Stimulated activated CD8-positive, alpha-beta memory T cell treated with anti-CD3 and anti-CD28 coated beads, Interleukin-4, amount 100 ng/mL, for 24 hours (primary cell): ENCODE measurements at places on chromosomes 7 and 10.

DNA sequence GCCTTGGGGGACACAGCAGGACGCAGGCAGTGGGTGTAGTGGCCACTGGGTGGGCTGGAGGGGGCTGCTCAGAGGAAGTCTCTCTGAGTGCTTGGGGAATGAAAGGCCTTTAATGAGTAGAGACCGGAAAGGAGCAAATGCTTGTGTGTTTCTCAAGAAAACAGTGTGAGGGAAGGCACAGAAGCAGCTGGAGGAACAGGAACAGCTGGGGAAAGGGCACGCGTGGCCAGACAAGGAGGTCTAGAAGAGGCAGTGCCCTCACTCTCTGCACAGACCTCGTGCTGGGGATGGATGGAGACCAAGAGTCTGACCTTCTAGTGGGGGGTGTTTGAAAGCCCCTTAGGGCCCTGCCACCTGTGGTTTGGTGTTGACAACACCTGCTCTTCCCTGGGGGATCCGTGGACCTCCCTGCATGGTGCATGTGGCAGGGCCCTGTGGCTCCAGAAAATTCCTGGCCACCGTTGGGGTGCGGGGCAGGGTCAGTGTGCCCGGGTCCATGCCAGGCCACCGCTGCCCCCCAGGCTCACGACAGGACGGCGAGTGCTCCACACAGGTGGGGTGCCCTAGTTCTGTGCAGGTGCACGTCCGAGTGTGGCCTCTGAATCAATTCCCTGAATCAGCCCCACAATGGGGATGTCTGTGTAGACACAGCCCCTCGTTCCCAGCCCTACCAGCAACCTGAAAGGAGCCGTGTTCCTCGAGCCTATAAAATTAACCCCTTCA, 25.9 kb upstream of the FAM20C start:
- DNase-seq, result no peak

DNA sequence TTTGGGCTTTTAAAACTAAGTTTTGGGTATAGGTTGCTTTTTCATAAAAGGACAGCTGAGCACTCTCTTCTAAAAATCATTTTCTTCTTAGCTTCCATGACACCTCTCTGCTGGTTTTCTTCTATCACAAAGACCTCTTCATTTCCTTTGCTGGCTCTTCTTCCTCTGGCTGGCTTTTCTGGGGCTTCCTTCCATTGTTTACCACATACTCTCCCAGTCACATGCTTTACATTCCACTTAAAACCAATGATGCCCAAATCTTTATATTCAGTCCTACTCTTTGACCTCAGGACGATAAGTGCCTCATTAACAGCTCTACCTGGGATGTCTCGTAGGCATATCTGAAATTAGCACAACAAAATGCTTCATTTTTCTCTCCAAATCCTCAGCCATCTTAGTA, 26.8 kb downstream of the FAM133B start:
- no peak for DNase-seq

DNA sequence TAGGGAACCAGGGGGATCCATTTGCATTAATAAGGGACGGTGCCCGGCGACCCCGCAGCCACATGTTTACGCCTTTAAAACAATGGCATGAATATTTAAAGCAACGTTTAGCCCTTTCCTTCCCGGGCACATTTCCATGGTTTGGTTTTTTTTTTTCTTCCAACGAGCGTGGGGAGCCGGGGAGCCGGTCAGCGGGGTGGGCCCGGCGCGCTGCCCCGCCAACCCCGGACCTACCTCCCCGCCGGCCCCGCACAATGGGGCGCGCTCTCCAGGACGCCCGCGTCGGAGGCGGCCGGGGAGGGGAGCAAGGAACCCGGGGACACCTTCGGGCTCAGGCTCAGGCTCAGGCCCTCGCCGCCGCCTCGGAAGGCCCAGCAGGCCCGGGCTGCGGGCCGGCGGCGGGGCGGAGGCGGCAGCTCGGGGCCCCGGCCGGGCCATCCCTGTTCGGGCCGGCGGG, 1.0 kb downstream of the SEPHS1 start:
- no peak for DNase-seq

DNA sequence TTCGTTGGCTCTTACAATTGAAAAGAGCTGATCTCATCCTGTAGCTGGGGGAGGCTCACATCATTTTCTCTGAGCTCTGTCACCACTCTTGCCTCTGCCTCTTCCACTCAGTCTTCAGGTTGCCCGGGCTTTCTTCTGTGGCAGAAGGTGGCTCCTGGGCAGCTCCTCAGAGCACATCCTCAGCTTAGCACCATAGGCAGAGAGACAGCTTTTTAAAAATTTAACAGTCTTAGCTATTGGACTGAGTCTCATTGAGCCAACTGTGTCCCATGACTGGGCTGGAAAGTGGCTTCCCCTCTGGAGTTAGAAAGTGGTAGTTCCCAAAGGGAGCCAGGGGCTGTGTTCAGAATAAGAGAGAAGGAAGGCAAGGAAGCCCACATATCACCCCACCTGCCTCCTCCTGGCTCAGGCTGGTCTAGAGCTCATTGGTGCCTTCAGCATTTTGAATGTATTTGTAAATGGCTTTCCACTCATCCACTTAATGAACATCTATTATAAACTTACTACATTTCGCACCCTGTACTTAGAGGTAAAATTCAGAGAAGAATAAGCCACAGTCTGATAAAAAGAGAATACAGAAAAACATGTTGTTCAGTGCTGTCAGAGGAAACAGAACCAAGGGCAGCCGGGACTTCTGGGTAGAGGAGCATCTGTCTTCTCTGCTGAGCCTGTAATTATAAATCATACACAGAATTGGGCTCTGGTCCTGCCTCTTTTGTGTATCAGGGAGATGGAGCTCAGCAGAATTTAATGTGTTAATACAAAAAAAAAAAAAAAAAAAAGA, 119.3 kb downstream of the WDFY4 start:
- DNase-seq, result no peak

DNA sequence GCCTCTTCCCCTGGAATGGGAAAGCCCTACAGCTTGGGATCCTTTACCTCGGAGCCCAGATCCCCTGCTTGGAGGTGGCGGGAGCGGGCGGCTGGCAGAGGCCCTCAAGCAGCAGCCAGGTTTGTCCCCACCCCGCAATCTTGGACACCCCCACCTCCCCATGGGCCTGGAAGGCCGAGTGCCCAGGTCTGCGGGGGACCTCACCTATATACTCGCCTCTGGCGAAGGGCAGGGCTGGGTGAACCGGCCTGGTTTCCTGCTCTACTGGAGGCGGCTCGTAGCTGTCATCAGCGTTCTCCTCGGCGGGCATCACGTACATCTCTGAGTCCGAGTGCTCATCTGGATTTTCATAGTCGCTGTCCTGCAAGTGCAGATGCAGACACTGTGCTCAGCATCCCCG, 44.2 kb downstream of the BLNK start:
- DNase-seq, result no peak

DNA sequence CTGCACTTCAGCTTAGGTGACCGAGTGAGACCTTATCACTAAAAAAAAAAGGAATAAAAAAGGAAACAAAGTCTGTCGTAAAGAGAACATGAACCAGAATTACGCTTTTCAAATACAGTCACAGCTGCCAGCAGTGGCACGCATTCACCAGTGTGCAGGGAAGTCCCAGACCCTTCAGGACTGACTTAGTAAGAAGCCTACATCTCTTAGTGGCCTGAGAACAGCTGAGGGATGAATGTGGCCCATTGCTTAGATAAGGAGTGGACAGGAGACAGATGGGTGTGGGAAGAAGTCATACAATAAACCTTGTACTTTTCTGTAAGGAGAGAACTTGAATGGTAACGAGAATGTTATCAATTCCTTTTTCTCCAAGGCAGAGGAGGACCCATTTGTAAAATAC, 178.5 kb downstream of the JCAD start:
- DNase-seq, result no peak

DNA sequence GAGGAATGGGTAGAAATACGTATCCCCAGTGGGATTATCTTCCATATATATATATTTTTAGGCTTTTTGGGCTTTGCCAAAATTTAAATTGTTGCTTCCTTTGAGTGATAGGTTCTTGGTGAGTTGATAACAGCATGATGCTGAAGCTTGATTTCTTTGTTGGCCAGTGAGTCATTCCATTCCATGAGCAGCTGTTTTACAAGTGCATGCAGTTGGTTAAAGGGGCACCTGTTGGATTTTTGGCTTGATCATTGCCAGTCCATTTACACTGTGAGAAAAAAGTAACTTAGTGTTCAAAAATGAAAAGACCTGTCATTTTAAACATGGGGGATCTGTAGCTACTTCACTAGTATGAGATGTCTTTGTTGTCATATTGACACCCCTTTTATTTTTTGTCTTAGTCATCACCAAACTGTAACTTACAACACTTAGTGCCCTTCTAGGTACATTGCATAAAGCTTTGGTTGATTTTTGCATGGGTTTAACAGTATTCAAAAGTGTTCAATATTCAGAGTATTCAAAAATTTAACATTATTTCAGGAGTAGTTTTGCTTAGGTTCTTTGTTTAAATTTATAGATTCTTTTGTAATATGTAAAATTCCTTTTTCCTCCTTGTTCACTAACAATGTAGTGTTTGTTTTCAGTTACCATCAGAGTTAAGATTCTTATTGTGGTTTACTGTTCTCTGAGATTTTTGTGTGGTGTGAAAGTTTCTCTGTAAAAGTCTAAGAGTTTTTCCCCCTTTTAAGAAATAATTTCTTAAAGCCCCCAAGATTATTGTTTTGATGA, 8.8 kb downstream of the AKAP9 start:
- no peak for DNase-seq

GRCh38 chr10:58919927-58920654, 256.4 kb upstream of the PHYHIPL start:
- DNase-seq, result no peak

DNA sequence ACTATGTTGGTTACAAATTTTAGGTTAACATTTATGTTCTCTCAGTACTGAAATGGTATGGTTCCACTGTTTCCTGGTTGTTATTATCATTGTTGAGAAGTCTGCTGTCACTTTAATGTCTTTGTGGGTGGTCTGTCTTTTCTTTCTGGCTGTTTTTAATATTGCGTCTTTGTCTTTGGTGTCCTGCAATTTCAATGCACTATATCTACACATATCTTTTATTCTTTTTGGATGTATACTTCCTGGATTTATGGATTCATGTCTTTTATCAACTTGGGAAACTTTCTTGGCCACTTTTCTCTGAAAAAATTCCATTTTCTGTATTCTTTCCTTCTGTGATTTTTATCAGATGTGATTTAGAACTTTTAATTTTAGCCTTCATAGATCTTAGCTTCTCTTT, 250.2 kb downstream of the BUB3 start:
- DNase-seq, result no peak

DNA sequence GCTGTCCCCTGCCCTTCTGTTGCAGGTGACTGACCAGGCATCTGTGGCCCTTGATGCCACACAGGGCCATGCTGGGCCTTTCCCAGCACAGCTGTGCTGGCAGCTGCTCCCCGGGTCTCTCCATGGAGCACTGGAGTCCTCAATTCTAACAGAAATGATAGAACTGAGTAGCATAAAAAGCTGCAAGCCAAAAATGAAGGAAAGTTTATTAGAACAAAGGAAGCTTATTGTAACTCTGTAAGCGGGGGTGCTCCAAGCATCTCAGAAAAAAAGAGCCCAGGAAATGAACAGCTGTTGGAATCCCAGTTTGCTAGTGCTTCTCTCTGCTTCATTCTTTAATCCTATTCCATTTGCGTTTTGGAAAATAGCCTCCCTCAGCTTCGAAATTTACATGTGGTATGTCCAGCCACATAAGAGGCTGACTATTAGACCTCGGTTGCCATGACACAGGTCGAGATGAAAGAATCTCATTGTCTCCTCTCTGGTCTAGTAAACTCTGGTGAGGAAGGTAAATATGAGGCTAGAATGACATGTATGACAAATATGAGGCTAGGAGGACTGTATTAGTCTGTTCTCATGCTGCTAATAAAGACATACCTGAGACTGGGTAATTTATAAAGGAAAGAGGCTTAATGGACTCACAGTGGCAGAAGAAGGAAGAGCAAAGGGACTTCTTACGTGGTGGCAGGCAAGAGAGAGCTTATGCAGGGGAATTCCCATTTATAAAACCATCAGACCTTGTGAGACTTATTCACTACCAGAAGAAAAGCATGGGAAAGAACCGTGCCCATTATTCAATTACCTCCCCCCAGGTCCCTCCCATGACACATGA, 23.7 kb downstream of the EPDR1 start:
- no peak for DNase-seq

DNA sequence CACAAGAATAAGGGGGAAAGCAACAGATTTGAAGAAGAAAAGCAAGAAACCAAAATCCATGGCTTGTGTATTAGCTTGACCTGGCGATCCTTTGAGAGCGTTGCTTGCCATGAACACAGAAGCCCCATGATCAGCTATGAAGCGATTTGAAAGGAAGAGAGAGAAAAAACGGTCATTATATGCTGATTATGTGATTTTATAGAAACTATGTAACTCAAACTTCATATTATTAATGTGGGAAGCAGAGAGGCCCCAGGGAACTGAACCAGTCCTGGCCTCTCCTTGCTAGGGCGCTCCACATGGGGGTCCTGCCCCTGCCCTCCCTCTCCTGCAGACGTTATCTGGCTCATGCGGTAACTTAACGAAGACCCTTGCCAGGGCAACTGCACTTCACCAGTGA, 306.1 kb upstream of the ADARB2 start:
- no peak for DNase-seq

DNA sequence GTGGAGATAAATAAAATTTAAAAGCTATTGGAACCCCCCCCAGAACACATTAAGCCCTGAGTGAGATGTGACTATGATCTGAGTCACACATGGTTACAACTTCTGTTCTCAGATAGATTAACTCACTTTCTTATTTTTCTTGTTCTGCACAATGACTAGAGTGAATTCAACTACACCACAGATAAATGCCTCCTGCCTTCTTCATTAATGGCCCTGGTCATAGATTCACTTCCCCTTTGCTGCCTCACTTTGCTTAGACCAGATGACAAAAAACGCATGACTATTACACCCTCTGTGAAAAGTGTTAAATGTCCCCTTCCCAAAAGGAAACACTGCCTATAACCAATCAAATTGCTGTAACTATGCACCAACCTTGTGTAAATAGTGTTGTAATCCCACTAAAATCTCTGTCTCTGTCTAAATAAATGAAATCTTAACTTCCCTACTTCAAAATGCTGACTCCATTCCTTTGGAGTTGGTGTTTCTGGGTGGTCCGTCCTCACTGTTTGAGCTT, 49.4 kb downstream of the AKR1D1 start:
- DNase-seq, result no peak

- DNase-seq, result no peak
Measured at GRCh38 chr7:156105337-156106106, 293.3 kb upstream of the SHH start.

DNA sequence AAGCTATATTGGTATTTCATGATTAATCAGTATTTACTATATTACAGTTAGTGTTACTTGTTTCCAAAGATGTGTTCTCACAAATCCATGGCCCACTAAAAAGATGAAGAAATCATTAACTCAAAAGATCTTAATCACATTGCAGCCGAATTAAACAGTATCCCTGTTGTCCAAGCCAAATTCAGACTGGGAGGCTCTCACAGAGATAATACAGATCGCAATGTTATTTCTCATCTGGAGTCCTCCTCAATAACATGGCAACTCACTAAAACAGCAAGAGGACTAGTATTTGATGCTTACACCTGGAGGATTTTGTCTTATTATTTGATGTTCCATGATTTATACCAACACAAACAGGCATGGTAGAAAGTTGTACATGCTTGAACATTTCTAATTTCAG, 23.4 kb downstream of the CYP51A1 start:
- DNase-seq, result no peak
